ENCODE measurements at places on chromosomes 4 and X.

- DNase-seq: no peak
Measured at GRCh38 chrX:103614999-103615398, 7.2 kb downstream of the TCEAL3 start.

DNA sequence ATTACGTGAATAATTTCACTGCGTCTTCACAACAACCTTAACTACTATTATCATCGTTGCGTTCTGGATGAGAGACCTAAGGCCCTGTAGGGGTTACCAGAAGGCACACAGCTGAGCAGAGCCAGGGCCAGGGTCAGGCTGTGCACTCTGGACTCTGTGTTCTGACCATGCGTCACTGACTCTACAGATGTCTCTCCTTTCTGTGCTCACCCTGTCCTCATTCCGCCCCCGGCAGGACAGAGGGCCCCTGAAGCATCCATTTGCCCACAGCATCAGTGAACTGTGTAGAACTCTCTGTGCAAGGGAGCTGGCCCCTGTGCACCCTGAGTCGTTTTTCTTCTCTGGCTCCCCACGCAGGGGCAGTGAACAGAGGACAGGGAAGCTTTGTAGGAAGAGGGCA, 21.3 kb downstream of the GPKOW start:
- no peak for DNase-seq

- no peak for DNase-seq
Measured at GRCh38 chr4:13527192-13527980, 16.9 kb downstream of the NKX3-2 start.

GRCh38 chr4:169601016-169601771, 11.2 kb downstream of the NEK1 start:
- no peak for DNase-seq

- DNase-seq: no peak
Measured at GRCh38 chrX:101108284-101108683, 10.3 kb downstream of the CENPI start.

- DNase-seq: no peak
Measured at GRCh38 chr4:101853691-101854090, 63.2 kb downstream of the BANK1 start.

GRCh38 chr4:16670727-16671126, 227.7 kb downstream of the LDB2 start:
- DNase-seq: no peak

- no peak for DNase-seq
Measured at GRCh38 chrX:154135458-154136229, 8.4 kb upstream of the OPN1LW start.

DNA sequence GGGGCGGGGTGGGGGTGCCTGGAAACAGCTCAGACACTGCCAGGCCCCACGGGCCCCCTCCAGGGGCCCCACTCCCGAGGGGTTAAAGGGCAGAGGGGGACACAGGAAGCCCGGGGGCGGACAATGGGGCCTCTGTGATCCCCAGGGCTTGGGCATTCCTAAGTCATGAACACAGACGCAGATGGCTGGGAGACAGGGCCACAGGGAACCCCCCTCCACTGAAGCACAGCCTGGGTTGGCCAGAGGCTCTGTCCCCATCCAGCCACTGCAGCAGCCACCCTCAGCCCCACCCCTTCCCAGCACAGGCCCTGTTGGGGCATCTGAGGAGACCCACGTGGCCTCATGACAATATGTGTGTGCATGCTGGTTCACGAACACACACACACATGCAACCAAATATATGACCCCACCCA, 3.9 kb downstream of the L1CAM start:
- no peak for DNase-seq

Measured in erythroblast (primary cell).